Thoracic aorta (tissue), 2 donors: ENCODE measurements at places on chromosomes 6 and 20.
A peak's percentile ranks its signal among the peaks of the same experiment; 100 is the strongest.

DNA sequence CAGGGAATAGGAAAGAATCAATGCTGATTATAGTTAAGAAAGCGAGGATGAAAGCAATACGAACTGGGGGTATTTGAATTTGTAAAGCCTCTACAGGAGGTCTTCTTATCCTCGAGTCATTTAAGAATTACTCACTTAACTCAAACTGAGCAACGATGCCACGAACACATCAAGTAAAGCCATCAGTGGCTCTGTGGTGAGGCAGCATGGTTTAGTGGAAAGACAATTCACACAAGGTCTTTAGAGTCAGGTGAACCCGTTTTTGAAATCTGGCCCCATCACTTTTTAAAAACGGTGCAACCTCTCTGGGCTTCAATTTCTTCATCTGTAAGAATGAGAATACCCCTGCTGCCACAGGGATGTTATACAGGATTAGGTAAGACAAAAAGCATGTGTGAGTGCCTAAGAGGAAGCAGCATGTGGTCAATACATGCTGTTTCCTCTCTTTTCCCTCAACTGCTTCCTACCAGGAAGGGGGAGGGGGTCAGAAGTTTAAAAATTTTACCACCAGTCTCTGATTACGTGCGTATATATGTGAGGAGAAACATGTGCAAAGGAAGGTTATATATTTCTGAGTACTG lies 162.0 kb downstream of the BTBD9 start:
- H3K4me1 ChIP-seq: peaks cover 3% of the 10 kb centered on the region
- no peaks in the 10 kb centered on the region for H3K27me3 ChIP-seq
- DNase-seq: no peak
- H3K4me3 ChIP-seq: no peak overlapping the region
- no peak overlapping the region for H3K27ac ChIP-seq

DNA sequence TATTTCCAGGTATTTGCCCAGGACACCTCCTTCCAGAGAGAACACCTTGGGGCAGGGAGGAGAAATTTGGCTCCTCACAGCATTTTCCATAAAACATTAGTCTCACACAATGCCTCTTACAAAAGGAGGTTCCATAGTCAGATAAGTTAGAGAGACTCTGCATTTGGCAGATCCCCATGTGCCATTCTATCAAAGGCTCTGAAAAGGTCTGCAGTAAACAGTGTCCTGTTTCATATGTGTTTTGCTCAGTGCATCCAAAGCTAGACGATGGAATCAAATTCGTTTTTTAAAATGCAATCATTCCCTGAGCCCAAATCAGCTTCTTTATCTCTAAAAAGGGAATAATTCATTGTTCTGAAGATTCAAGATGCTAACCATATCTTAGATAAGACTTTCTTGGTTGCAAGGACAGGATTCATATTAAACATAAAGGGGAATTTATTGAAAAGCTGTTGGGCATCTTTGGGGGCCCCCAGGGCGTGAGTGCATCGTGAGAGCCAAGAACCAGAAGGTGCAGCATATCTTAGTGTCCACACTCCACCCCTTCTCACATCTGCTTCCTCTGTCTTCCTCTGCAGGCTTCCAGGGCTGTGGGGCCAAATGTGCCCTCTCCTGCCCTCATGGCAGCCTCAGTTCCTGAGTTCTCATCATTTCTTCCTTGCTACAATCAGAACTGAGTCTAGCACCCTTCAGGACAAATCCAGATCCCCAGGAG lies 41.4 kb upstream of the MLN start:
- H3K27ac ChIP-seq: no peak overlapping the region
- no peaks in the 10 kb centered on the region for H3K27me3 ChIP-seq
- H3K4me1 ChIP-seq: no peaks in the 10 kb centered on the region
- H3K36me3 ChIP-seq: no peaks in the 10 kb centered on the region
- H3K4me3 ChIP-seq: no peak overlapping the region

DNA sequence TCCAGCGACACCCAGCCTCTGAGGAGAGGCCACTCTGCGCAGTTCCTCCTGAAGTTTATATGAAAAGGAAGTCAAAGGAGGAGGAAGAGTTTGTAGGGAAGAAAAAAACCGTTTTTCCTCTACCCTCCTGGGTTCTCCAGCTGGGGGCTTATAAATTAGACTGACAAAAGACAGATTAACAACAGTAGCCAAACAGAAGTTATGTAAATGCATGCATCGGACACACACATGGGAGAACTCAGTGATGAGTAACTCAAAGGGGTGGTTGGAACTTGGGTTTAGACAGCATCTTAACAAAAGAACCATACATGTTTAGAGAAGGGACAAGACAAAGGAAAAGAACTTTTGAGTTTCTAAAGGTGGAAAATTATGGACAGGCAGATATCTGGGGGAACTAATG lies 71.2 kb downstream of the CD24 start:
- no peaks in the 10 kb centered on the region for H3K36me3 ChIP-seq
- no peak overlapping the region for H3K27ac ChIP-seq
- H3K4me3 ChIP-seq: no peak overlapping the region
- no peak for DNase-seq

DNA sequence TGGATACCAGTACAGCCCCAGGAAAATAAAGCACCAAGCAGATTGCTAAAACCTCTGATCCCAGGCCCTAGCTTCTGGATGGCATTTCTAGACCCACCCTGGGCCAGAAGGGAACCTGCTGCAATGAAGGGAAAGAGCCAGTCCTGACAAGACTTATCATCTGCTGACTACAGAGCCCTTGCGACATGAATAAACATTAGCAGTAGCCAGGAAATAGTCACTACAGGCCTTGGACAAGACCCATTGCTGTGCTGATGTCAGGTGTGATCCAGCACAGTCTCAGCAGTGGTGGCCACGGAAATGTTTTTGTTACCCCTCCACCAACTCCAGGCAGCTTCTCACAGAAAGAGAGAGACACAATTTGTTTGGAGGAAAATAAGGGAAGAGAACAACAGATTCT lies 399.3 kb downstream of the HAO1 start:
- no peaks in the 10 kb centered on the region for H3K27me3 ChIP-seq
- no peaks in the 10 kb centered on the region for H3K36me3 ChIP-seq
- no peaks in the 10 kb centered on the region for H3K4me1 ChIP-seq
- H3K27ac ChIP-seq: no peak overlapping the region

GRCh38 chr6:2760882-2761842 lies 4.0 kb upstream of the WRNIP1 start:
- DNase-seq: no peak
- no peak overlapping the region for H3K4me3 ChIP-seq
- H3K27me3 ChIP-seq: no peaks in the 10 kb centered on the region
- no peak overlapping the region for H3K27ac ChIP-seq
- no peaks in the 10 kb centered on the region for H3K36me3 ChIP-seq

- no peaks in the 10 kb centered on the region for H3K36me3 ChIP-seq
- H3K4me3 ChIP-seq: no peak overlapping the region
- no peaks in the 10 kb centered on the region for H3K4me1 ChIP-seq
- no peak overlapping the region for H3K27ac ChIP-seq
These were observed 81.7 kb downstream of the LINC00237 start for GRCh38 chr20:21024420-21024819.

- H3K4me3 ChIP-seq: peak overlapping the region; percentile 3
- peaks cover 67% of the 10 kb centered on the region for H3K4me1 ChIP-seq
- no peaks in the 10 kb centered on the region for H3K36me3 ChIP-seq
- H3K27me3 ChIP-seq: no peaks in the 10 kb centered on the region
- H3K27ac ChIP-seq: peak overlapping the region; percentile 62
These were observed 55.0 kb downstream of the KIF13A start for GRCh38 chr6:17932330-17932852.

GRCh38 chr6:33632558-33633039 lies 11.5 kb downstream of the ITPR3 start:
- no peak for DNase-seq
- H3K4me3 ChIP-seq: no peak overlapping the region

DNA sequence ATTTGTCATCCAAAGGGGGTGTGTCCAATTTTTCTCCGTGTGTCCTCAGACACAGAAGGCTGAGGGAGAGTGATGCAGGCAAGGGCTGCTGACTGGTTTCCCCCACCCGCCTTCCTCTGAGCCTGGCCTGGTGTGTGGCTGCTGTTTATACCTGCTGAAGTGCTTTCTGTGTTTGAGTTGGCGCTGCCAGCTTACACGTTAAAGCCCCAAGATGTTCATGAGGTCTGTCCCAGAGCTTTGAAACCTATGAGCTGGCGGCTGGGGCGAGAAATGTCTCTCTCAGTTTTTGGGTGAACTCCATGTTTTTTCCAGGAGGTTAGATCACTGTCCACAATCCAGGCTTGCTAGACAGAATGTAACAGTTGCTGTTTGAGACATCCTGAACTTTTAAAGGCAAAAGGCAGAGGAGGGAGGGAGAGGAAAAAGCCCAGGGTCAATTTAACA lies 69.0 kb upstream of the CCN2 start:
- peak; percentile 25 for DNase-seq
- no peaks in the 10 kb centered on the region for H3K36me3 ChIP-seq
- peak overlapping the region; percentile 53 for H3K27ac ChIP-seq
- H3K4me1 ChIP-seq: peaks cover 37% of the 10 kb centered on the region
- H3K4me3 ChIP-seq: peak overlapping the region; percentile 1

GRCh38 chr6:5501837-5502236 lies 240.5 kb downstream of the FARS2 start:
- H3K36me3 ChIP-seq: no peaks in the 10 kb centered on the region
- no peak for DNase-seq
- H3K27ac ChIP-seq: no peak overlapping the region

GRCh38 chr20:61934716-61935530 lies 130.8 kb downstream of the TAF4 start:
- H3K4me1 ChIP-seq: no peaks in the 10 kb centered on the region
- no peak for DNase-seq
- no peak overlapping the region for H3K27ac ChIP-seq
- H3K4me3 ChIP-seq: no peak overlapping the region

DNA sequence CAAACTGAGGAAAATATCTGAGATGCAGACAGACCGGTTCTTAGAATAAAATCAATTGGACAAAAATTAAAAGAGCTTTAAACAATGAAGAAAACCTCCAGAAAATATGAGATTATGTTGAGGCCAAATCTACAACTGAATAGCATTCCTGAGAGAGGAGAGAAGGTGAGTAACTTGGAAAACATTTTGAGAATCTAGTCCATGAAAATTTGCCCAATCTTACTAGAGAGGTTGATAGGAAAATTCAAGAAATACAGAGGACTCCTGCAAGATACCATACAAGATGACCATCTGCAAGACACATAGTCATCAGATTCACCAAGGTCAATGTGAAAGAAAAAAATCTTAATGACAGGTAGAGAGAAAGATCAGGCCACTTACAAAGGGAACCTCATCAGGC lies 437.7 kb upstream of the ADGRB3 start:
- no peak overlapping the region for H3K4me3 ChIP-seq
- no peak for DNase-seq
- no peak overlapping the region for H3K27ac ChIP-seq
- no peaks in the 10 kb centered on the region for H3K27me3 ChIP-seq

GRCh38 chr20:35886537-35886936 lies 67.8 kb downstream of the SCAND1 start:
- DNase-seq: no peak
- no peak overlapping the region for H3K4me3 ChIP-seq
- H3K36me3 ChIP-seq: no peaks in the 10 kb centered on the region
- no peaks in the 10 kb centered on the region for H3K27me3 ChIP-seq
- H3K27ac ChIP-seq: no peak overlapping the region

DNA sequence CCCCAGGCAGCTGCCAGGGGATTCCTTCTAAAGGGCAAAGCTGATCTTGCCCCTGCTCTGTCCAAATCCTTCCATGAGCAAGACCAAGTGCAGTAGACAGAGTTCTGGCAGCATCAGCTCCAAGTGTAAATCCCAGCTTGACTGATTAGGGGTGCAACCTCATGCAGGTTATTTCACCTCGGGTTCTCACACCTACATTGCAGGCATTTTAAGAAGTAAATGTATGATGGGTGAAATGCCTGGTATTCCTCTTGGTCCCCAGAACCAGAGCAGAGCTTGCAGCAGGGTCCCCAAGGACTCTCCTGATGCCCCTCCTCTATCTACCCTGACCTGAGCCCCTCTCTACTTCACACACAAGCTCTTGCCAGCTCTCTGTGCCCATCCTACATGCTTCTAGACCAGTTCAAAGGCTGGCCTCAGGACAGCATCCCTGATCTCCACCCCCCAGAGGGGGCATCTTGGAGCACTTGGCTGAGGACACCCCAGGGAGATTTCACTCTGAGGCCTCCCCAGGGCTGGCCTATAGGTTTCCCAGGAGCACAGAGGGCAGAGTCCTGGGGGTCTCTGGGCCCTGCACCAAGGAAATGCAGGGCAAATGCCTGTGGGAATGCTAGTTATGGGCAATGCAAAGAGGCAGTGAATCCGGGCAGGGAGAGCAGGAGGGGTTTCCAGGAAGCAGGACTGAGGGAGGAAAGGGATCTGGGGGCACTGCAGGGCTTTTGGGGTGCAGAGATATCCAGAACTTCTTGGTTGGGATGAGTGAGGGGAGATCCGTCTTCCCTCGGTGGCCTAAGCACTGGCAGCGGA lies 1.0 kb downstream of the LZTS3 start:
- H3K4me1 ChIP-seq: peaks cover 24% of the 10 kb centered on the region
- no peak for DNase-seq
- peak overlapping the region; percentile 78 for H3K4me3 ChIP-seq

DNA sequence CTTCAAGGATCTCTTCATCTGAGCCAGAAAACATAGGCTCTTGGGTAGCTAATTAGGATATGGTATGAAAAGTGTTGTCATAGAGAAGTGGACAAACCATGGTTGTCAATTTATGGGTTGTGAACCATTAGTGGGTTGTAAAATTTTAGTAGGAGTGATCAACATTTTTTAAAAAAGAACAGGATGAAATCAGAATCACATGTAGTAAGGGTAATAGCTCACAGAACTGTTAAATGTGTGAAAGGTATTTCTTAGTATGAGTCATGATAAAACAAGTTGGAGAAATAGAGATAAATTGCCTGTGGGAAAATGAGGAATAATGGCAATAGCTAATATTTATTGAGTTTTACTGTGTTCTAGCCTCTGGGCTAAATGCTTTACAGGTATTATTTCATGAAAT lies 113.4 kb downstream of the MAP3K4 start:
- H3K4me3 ChIP-seq: no peak overlapping the region
- no peak overlapping the region for H3K27ac ChIP-seq
- H3K36me3 ChIP-seq: peaks cover 28% of the 10 kb centered on the region
- no peak for DNase-seq
- H3K4me1 ChIP-seq: no peaks in the 10 kb centered on the region

GRCh38 chr6:2244261-2245102 lies 923 bp downstream of the GMDS start:
- no peaks in the 10 kb centered on the region for H3K36me3 ChIP-seq
- peak overlapping the region; percentile 78 for H3K27ac ChIP-seq
- DNase-seq: no peak
- no peaks in the 10 kb centered on the region for H3K27me3 ChIP-seq
